Stimulated activated CD8-positive, alpha-beta memory T cell treated with anti-CD3 and anti-CD28 coated beads, Interleukin-15, amount 100 ng/mL, for 1 hour (primary cell): ENCODE measurements at places on chromosomes 1 and 21.

GRCh38 chr1:222129041-222129440, 387.2 kb upstream of the DUSP10 start:
- no peak for DNase-seq

DNA sequence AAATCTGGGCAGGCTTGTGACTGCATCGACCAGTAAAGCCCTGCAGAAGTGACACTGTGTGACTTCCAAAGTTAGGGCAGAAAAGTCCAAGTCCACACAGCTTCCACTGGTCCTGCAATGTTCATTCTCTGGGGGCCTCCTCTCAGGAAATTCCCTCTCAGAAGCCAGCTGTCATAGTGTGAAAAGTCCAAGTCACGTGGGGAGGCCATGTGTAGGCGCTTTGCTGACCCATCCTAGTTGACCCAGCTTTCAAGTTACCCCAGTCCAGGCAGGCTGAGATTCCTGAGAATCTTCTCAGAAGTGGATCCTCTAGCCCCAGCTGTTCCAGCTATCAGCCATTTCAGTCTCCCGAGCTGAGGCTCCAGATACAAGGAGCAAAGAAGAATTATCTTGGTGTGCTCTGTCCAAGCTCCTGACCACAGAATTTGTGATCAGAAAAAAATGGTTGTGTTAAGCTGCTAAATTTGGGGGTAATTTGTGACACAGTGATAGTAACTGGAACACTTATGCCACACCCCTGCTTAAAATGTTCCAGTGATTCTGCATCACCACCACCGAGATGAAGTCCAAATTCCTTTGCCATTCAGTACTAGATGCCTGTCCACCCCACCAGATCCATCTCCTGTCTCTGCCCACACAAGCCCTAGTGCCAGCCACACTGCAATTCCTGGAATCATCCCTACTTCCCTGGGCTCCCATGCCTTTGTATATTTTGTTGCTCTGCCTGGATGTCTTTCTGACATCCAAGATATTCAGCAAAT, 2.5 kb upstream of the STUM start:
- DNase-seq, result no peak

- no peak for DNase-seq
These were observed 275.1 kb upstream of the GJB5 start for GRCh38 chr1:34479731-34480130.

GRCh38 chr1:91684481-91685196, 184.0 kb downstream of the CDC7 start:
- DNase-seq, result no peak

GRCh38 chr1:51861669-51862068, 16.9 kb downstream of the NRDC start:
- no peak for DNase-seq

DNA sequence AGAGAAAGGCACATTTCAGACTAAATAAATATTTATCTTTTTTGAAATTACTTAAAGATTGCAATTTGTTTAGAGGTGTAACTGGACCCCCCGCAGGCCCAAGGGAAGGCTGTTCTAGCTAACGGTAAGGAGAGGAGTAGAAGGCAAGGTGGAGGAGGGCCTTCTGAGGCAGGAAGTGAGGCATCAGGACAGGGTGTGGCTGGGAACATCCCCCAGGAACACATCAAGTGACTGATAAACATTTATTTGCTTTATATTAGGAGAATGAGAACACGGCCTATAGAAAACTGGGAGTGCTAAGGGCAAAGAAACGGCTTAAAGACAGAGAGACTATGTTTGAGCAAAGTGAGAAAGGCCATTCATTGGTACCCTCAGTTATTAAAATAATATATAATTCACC, 23.2 kb downstream of the HIVEP3 start:
- DNase-seq, result no peak
